SW480 (cell line): ENCODE measurements at places on chromosomes 13 and 19.
A peak's percentile ranks its signal among the peaks of the same experiment; 100 is the strongest.

DNA sequence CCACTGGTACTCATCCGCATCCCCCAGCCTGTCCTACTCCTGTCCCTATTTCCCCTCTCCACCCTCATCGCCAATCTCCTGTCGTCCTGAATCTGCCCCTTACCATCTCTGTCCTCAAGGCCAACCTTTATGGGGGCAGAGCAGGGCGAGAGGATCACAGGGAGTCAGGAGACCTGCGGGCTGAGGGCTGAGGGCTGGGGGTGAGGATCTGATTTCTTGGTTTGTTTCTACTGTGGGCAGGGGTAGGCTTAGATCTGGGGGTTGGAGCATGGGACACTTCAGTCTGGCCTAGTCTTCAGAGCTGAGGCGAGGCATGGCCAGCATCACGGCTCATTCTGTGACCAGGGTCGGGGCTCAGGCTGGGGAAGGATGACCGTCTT, 16.5 kb upstream of the ERCC1 start:
- DNase-seq: no peak

- no peak for DNase-seq
Observed at GRCh38 chr13:113886561-113887112, 22.8 kb upstream of the GAS6 start.

GRCh38 chr19:54523403-54523802, 20.8 kb downstream of the LAIR2 start:
- DNase-seq: peak; percentile 72

DNA sequence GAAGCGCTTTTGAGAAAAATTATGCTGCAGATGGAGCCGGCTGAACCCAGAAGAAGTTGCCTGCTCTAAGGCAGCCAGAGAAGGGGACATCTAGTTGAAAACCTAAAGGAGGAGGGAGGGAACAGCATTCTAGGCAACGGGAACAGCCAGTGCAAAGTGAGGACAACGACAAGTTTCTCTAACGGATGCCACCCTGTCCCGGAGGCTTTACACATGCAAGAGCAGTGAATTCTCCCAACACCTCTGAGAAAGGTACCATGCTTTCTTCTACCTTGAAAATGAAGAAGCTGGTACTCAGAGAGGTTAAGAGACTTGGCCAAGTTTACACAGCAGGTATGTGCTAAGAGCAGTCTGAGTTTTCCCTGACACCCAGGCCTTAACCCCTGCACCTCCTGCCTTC, 5.9 kb downstream of the IFNL3 start:
- no peak for DNase-seq

DNA sequence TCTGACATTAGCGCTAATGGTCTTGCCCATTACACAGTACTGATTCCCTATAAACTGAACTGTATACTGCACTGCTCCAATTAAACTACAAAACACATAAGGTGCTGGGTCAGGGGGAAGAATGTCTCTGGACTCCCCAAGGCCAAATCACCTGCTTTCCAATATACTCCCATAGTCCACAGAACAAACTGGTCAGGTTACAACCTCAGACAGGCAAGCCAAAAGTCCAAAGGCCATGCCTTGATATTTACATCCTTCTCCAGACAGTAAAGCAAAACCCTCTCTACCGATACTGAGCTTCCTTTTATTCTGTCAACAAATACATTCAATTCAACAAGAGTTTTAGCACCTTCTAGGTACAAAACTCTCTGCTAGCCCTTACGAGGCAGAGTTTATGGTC, 8.9 kb downstream of the ZNF541 start:
- DNase-seq: no peak

DNA sequence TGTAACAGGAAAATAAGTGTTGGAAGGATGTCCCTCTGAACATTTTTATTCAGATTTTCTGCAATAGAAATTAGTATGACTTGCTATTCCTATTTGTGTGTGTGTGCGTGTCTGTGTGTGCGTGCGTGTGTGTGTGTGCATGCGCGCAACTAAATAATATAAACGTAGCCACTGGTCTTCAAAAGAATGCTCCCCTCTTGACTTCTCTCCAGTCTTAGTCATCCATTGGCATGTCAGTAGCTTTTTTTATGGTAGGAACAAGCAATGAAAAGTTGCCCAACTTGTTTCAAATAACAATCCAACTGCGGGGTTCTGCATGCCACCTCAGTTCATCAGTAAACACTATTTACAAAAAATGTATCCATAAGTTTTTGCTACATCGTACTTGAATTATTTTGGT, 249.6 kb downstream of the GPC6 start:
- DNase-seq: no peak
